HS-27A (cell line): ENCODE measurements at places on chromosomes 12 and 14.

DNA sequence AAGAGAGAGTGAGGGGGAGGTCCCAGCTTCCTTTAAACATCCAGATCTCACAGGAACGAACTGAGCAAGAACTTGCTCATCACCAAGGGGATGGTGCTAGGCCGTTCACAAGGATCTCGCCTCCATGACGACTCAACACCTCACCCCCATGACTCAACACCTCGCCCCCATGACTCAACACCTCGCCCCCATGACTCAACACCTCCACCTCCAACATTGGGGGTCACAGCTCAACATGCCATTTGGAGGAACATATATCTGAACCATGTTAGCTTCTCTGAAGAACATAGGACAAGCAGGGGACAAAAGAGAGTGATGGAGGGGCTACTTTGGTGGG, 66.0 kb upstream of the LHX5 start:
- DNase-seq: peak; percentile 14

GRCh38 chr14:71574976-71575375, 357.3 kb upstream of the RGS6 start:
- DNase-seq: peak; percentile 57

DNA sequence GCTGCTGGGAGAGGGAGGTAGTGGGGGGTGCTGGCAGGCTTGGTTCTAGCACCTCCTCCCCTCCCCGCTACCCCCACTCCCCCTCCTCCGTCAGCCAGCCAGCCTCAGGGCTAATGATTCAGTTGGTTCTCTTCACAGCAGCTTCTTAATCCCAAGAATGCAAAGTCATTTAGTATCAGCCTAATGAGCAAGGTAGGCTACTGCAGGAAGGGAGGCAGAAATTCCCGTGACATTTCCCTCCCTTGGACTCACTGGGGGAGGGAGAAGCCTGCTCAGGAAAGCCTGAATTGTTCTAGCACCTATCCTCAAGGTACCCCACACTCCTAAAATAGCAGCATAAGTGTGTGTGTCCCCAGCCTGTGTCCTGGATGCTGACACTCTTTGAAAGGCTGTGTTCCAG, 29.8 kb downstream of the ITPK1 start:
- DNase-seq: no peak

- DNase-seq: no peak
Measured at GRCh38 chr14:61499991-61500390, 178.6 kb downstream of the PRKCH start.

DNA sequence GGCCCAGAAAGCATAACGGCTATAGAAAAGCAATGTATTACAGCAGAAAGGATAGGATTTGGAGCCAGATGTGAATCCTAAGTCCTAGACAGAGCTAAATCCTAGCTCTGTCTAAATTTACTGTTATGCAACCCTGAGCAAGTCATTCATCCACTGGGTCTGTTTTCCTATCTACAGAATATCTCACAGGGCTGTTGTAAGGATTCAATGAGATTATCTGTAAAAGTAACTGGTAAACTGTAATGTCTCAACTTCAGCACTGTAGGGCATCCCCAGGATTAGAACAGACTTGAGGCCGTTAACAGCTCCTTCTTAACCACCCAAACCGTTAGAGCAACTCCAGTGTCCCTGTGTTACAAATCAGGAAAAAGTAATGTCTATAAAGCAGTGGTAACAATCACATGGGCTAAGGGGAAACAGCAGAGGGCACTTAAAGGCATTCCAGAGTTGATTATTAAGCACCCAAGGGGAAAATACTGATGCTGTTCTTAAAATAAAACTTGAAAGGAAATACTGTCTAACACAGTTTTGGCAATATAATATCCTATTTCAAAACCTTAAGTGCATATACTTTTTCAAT, 10.1 kb downstream of the GMFB start:
- no peak for DNase-seq

GRCh38 chr14:56057767-56058166, 60.4 kb upstream of the PELI2 start:
- no peak for DNase-seq

- DNase-seq: no peak
Measured at GRCh38 chr14:67385120-67385519, 25.0 kb downstream of the EIF2S1 start.

GRCh38 chr14:105303949-105304348, 3.1 kb upstream of the BRF1 start:
- DNase-seq: no peak

GRCh38 chr12:81811778-81812125, 52.6 kb upstream of the PPFIA2 start:
- DNase-seq: no peak

- no peak for DNase-seq
Measured at GRCh38 chr12:116672842-116673516, 64.9 kb downstream of the SPRING1 start.

DNA sequence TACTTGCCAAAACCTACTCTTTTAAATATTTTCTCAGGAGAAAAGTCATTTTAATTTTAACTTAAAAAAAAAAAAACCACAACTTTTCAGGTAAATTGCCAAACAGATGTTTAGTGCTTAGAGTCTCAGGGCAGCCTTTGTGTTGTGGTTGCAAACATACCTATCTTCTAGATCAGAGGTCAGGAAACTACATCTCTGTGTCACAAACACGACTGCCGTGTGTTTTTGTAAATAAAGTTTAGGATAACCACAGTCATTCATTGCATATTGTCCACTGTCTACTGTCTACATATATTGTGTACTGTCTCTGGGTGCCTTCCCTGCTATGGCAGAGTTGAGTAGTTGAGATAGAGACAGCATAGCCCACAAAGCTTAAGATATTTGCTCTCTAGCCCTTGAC, 48.9 kb downstream of the DYRK2 start:
- no peak for DNase-seq

- no peak for DNase-seq
Measured at GRCh38 chr12:64998371-64999147, 122.5 kb downstream of the WIF1 start.

DNA sequence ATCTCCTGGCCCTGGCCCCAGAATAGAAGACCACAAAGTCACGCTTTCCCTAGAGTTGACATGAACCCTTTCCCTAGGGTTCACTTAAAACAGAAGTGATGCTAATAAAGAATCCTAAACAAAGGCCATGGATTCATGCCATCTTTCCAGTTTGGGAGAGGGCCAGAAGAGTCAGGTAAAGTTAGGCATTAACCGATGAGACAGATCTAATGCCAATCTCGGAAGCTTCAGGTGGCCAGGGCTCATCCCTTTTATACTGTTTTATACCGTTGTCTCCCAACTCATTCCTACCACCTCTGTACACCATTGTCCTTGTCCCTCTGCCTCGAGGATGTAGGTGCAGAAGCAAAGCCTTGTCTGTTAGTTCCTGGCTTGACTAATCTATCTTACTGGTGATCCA, 22.8 kb upstream of the ACTR10 start:
- no peak for DNase-seq

GRCh38 chr12:23949348-23950209, at the start of gene SOX5:
SOX5 (minus strand) TSS chr12:23949670; CDS start chr12:23949601, 69 bp downstream.
- DNase-seq: no peak

GRCh38 chr12:94736004-94736403, 85.6 kb upstream of the TMCC3 start:
- no peak for DNase-seq

DNA sequence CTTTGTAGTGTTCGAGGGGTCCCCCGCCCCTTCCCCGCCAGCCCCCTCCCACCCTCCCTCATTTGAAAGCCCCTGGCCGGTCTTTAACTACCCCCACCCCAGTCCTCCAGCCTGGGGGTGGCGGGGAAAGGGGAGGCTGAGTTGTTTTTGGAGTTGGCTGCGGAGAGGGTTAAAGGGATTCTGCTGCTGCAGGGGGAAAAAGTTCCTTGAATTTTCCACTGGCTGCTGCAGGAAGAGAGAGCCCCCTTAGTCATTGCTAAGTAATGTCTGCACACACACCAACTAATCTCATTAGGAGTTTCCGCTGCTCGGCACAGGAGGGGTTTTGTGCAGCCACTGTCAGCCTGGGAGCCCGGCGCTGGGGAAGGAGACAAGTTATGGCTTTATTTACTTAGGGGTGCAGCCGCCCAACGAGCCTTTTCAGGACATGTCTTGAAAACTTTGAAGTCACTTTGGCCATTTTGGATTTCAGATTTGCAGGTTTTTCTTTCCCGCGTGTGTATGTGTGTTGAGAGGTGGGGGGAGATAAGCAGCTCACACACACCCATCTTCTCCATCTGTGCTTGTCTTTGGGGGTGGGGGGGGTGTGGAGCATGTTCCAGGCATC, 1.8 kb downstream of the ELK3 start:
- DNase-seq: peak; percentile 50

DNA sequence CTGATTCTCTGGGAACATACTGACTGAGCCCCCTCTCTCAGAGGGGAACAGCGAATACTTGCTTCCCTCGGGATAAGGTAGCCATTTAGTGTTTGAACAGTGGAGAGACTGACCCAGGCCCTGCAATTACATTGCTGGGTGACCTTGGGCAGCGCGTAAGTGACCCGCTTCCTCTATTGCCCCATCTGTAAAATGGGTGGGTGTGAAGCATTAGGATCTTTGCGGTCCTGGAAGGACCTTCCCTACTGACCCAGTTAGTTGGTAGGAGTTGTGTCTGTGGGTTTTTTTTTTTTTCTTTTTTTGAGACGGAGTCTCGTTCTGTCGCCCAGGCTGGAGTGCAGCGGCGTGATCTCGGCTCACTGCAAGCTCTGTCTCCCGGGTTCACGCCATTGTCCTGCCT, 1.2 kb upstream of the KMT5A start:
- DNase-seq: no peak

- no peak for DNase-seq
Measured at GRCh38 chr12:3342051-3342450, 149.0 kb upstream of the PRMT8 start.

GRCh38 chr12:123485756-123486155, 27.8 kb downstream of the SNRNP35 start:
- no peak for DNase-seq

GRCh38 chr14:76867516-76868453, 41.6 kb downstream of the LRRC74A start:
- no peak for DNase-seq

DNA sequence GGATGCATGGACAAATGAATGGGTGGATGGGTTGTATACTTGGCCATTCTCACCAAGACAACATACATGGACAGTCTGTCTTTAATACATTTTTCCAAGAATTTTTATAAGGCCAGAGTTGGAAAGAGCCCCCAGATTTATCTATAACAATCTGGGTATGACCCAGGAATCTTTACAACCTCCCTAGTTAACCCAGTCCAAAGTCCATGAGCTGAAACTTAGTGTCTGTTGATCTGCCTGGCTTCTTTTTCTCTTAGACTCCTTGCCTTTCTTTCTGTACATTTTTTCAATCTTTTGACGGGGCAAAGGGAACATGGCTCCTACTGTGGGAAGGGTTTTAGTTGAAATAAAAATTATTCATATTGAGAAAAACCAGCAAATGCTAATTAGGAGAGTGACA, 740 bp downstream of the FGF23 start:
- no peak for DNase-seq

DNA sequence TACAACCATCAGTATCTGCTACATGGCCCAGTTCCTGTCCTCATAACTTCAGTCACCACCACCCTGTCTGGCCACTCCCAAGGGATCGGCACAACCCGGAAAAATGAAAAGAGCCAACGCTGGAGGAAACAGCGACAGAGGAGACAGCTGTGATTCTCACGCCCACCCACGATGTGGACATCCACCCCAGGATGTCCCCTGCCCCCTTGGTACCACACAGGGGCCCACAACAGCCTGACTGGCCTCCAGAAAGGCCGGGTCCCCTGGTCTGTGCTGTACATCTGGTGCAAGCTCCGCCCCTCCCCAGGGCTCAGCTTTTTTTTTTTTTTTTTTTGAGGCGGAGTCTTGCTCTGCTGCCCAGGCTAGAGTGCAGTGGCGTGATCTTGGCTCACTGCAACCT, 12.5 kb downstream of the RPS6KL1 start:
- no peak for DNase-seq

DNA sequence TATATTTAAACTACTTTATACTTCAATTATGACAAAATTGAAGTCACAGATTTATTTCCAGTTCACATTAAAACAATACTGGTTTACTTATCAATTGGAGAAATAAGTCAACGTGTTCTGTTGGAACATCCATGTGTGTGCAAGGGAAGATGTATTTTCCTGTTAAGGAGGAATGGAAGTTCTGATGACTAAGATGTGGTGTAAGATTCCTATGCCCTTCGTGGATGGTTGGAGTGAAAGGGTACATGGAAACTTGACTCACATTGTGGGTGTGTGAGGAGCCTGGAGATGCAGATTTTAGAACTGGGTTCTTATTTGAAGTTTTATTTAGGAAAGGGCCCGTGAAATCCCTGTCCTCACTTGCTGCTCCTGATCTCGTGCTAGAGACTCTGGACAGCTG, 95.3 kb downstream of the CATSPERB start:
- no peak for DNase-seq

DNA sequence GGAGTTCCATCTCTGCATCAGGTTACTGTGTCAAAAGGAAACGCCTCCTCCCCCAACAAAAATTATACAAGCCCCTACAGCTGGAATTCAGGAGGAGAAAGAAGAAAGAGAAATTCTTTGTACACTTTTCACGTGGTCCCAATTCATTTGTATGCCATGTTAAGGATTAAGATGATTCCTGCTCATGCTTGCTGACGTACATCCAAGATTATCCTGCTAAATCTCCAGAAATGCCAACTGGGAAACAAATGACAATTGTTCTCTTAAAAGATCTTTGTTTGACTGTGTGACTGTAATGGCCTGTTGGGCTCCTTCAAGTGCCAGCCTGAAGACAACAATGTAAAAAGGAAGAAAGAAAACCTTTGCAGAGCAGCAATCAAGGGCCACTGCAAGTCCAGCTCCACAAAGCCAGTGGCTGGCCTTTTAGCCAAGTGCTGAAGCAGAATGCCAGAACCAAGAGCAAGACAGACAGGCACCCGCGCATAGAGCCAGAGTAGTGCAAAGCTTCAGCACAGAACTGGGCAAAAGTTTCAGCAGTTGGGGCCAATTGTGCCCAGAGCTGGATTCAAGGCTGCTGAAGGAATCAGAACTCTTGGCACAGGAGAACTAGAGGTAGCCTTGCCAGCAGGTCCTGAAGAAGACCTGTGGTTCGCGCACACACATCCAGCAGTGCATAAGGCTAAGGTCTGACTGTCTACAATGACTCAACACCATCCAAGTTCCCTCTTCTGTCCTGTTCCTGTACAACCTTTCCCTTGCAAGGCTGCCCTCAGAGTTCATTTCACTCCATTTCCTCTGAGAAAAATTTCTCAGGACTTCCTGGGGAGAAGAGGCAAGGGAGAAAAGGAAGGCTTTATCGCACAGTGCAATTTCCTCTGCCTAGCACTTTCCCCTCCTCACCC, 209.7 kb upstream of the BMP4 start:
- no peak for DNase-seq

DNA sequence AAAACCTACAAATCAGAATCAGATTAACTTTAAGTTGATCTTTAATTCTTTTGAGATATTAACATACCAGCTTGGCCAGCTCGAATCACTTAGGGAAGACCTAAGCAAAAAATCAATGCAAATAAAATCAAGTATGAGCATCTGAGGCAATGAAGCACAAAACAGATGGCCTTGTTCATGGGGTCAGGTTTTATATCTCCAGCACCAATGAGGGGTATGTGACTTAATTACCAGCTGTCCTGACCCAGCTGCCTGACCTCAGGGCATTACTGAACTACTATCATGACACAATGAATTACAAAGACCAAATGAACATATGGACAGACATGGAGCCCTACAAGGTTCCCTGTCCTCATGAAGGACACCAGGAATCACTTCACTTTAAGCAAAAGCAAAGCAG, 70.5 kb downstream of the FGD6 start:
- DNase-seq: no peak

GRCh38 chr14:76581592-76581991, 179.7 kb upstream of the VASH1 start:
- DNase-seq: no peak

GRCh38 chr12:131166717-131167116, 213.0 kb downstream of the ADGRD1 start:
- DNase-seq: no peak

- no peak for DNase-seq
Measured at GRCh38 chr12:56317675-56318074, 1.9 kb upstream of the CNPY2 start.
